ENCODE measurements at places on chromosomes 7 and 10.

DNA sequence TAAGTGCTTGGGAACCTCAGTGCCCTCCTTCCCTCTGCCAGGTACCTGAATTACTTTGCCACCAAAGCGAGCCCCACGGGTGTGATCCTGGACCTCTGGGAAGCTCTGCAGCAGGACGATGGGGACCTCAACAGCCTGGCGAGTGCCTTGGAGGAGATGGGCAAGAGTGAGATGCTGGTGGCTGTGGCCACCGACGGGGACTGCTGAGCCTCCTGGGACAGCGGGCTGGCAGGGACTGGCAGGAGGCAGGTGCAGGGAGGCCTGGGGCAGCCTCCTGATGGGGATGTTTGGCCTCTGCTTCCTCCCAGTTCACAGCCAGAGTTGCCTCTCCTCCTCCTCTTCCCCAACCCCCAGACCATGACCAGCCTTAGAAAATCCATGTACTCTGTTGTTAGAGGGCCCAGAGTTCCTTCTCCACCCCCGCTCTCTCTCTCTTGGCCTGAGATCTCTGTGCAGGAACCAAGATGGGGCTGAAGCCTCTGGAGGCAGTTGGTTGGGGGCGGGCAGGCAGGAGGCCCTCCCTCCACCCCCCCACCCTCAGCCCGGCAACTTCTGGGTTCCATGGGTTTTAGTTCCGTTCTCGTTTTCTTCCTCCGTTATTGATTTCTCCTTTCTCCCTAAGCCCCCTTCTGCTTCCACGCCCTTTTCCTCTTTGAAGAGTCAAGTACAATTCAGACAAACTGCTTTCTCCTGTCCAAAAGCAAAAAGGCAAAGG lies 19.8 kb upstream of the SLC29A3 start:
- no peaks in the 10 kb centered on the region for H3K27me3 ChIP-seq
- no peak overlapping the region for H3K4me3 ChIP-seq
- H3K36me3 ChIP-seq, result peaks cover 19% of the 10 kb centered on the region
- peaks cover 3% of the 10 kb centered on the region for H3K4me1 ChIP-seq
- H3K27ac ChIP-seq, result no peak overlapping the region

DNA sequence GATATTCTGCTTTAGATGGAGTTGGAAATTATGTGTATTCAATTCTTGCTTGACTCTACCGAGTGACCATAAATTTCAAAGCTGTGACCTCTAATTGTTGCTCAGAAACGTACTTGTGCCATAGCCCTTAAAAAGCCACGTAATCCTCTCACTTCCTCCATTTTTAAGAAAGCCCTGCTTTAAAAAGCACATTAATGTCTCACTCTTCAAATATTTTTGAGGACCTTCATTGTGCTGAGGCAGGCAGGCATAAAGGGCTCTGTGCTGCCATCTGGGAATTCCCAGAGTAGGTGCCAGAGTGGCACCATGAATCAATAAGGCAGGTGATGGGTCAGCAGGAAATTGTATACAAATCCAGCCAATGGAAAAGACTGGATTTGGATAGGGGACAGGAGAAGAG lies 97.7 kb upstream of the FAM204A start:
- H3K4me3 ChIP-seq, result no peak overlapping the region
- no peaks in the 10 kb centered on the region for H3K36me3 ChIP-seq
- peaks cover 56% of the 10 kb centered on the region for H3K27me3 ChIP-seq
- no peak overlapping the region for H3K27ac ChIP-seq
- no peak for DNase-seq

DNA sequence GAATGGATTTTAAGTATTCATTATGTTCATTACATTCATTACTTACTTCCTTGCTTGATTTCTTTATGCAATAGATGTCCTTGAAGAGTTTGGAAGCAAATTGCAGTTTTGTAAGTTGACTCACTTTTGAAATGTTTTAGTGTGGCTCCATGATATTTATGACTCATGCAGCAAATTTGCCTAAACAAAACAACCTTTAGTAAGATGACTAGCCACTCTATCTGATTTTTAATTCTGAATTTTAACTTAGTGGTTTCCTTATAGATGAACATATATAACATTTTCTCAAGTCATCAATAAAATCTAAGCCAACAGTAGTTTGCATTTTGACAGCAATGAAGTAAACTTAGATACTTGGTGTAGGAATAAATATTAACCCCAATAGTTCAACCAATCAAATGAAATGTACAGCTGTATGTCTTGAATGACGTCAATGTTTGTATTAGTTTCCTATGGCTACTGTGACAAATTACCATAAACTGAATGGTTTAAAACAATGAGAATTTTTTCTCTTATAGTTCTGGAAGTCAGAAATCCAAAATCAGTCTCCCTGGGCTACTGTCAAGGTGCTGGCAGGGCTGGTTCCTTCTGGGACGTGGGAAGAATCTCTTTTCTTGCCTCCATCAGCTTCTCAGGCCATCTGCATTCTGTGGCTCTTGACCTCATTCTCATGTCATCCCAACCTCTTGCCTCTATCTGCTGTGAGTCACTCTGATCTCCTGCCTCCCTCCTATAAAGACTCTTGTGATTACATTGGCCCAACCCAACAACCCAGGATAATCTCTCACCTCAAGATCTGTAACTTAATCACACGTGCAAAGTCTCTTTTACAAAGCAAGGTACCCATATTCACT lies 73.4 kb downstream of the AHR start:
- H3K4me1 ChIP-seq, result peaks cover 34% of the 10 kb centered on the region
- no peak for DNase-seq
- no peaks in the 10 kb centered on the region for H3K36me3 ChIP-seq
- H3K27me3 ChIP-seq, result peaks cover 4% of the 10 kb centered on the region
- no peak overlapping the region for H3K4me3 ChIP-seq

- H3K27ac ChIP-seq, result no peak overlapping the region
- peaks cover 24% of the 10 kb centered on the region for H3K4me1 ChIP-seq
- no peak overlapping the region for H3K4me3 ChIP-seq
- no peak for DNase-seq
Observed at GRCh38 chr10:22479419-22479818, 134.1 kb downstream of the SPAG6 start.

DNA sequence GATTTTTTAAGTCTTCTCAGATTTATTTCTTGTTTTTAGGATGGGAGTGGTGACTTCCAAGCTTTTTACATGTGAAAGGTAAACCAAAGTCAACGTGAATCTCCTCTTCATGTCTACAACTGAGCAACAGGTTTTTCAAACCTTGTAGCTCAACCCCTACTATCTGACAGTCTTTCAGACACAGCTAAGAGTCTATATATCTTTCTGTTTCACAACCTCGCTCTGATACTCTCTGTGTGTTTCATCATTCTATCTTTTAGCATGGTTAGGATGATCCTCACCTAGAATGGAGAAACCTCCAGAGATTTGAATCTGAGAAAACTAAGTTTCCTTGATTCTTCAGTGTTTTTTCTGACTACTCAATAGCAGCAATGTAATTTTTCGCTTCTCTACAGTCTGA lies 96.1 kb downstream of the EPDR1 start:
- no peaks in the 10 kb centered on the region for H3K36me3 ChIP-seq
- no peak for DNase-seq
- no peak overlapping the region for H3K27ac ChIP-seq

DNA sequence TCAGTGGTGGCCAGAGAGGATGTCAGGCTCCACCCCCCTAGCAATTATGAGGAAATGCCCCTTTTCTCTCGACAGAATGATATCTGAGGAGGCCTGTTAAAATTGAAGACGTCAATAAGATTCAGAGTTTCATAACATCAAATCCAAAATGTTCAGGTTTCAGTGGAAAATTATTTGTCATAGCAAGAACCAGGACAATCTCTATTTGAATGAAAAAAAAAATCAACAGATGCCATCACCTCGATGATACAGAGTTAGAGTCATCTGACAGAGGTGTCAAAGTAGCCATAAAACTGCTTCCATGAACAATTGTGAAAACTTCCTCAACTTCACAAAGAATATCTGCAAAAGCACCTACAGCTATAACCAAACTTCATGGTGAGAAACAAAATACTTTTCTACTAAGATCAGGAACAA lies 7.7 kb downstream of the TMEM273 start:
- no peak overlapping the region for H3K4me3 ChIP-seq
- no peak for DNase-seq
- peaks cover 34% of the 10 kb centered on the region for H3K27me3 ChIP-seq
- peaks cover 3% of the 10 kb centered on the region for H3K4me1 ChIP-seq
- no peak overlapping the region for H3K27ac ChIP-seq

DNA sequence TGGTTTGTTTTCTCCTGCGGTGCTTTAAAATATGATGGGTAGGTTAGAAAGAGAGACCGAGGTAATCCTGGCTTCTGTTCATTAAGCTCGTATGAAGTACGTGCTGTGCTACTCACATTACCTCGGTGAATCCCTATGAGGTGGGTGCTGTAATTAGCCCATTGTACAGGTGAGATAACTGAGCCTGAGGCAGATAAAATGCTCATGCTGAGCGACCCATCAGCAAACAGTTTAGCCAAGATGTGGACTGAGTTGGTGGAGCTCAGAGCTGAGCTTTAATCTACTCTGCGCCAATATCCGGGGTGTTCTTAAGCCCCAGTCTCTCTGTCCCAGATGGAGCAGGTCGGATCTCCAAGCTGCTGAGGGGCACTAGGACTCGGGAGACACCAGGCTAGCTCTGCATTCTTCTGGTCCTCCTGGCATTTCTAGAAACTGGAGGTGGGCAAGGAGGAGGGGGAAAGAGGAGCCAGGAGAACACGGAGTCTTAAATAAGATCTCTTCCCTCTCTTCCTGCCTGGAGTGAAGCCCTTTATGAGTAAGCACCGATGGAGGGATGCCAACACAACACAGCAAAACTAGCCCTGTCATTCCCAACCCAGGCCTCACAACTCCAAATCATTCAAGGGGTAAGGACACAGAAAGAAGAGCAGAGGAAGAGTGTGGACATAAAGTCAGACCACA lies 458.5 kb downstream of the KCNMA1 start:
- no peaks in the 10 kb centered on the region for H3K36me3 ChIP-seq
- no peaks in the 10 kb centered on the region for H3K27me3 ChIP-seq
- no peak overlapping the region for H3K4me3 ChIP-seq
- H3K27ac ChIP-seq, result no peak overlapping the region
- peaks cover 4% of the 10 kb centered on the region for H3K4me1 ChIP-seq

- H3K27me3 ChIP-seq, result no peaks in the 10 kb centered on the region
- H3K36me3 ChIP-seq, result peaks cover 4% of the 10 kb centered on the region
- H3K27ac ChIP-seq, result no peak overlapping the region
- H3K4me3 ChIP-seq, result no peak overlapping the region
Observed at GRCh38 chr10:12787297-12787696, 214.2 kb downstream of the CCDC3 start.

- H3K27me3 ChIP-seq, result peaks cover 1% of the 10 kb centered on the region
- H3K36me3 ChIP-seq, result peaks cover 3% of the 10 kb centered on the region
- no peak overlapping the region for H3K4me3 ChIP-seq
Observed at GRCh38 chr7:79436378-79436777, 17.1 kb downstream of the MAGI2 start.

- no peaks in the 10 kb centered on the region for H3K4me1 ChIP-seq
- H3K4me3 ChIP-seq, result no peak overlapping the region
- DNase-seq, result no peak
Observed at GRCh38 chr7:110801502-110801901, 289.4 kb upstream of the LRRN3 start.

DNA sequence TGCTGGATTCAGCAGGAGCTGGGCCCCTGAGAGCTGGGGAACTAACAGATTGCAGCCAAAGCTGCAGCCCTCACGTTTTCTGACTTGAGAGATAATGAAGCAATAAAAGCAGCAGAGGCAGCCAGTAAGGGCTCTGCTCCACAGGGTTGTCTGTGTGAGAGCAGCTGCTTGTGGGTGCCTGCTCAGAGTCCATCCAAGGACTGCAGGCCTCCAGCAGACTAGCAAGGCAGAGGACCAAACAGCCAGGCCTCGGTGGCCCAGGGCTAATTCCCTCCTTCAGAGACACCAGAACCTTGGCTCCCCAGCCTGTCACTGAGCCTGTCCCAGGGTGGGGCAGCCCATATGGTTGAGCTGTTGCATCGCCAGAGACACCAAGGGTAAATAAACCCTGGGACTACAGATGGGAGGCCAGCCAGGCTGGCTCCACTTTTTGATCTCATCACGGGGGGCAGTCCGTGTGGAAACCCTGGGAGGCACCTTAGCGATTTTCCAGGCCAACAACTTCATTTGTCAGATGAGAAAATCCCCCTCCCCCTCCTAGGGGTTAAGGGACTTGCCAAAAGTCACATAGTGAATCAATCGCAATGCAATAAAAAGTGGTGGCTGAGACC lies 229.2 kb downstream of the WDR11 start:
- no peak overlapping the region for H3K27ac ChIP-seq
- no peak for DNase-seq
- H3K4me3 ChIP-seq, result no peak overlapping the region
- no peaks in the 10 kb centered on the region for H3K36me3 ChIP-seq
- H3K4me1 ChIP-seq, result peaks cover 59% of the 10 kb centered on the region

GRCh38 chr10:126373147-126373546 lies 15.1 kb downstream of the ADAM12 start:
- no peak for DNase-seq
- no peak overlapping the region for H3K4me3 ChIP-seq
- H3K36me3 ChIP-seq, result peaks cover 7% of the 10 kb centered on the region
- H3K4me1 ChIP-seq, result peaks cover 4% of the 10 kb centered on the region
- H3K27me3 ChIP-seq, result peaks cover 3% of the 10 kb centered on the region

DNA sequence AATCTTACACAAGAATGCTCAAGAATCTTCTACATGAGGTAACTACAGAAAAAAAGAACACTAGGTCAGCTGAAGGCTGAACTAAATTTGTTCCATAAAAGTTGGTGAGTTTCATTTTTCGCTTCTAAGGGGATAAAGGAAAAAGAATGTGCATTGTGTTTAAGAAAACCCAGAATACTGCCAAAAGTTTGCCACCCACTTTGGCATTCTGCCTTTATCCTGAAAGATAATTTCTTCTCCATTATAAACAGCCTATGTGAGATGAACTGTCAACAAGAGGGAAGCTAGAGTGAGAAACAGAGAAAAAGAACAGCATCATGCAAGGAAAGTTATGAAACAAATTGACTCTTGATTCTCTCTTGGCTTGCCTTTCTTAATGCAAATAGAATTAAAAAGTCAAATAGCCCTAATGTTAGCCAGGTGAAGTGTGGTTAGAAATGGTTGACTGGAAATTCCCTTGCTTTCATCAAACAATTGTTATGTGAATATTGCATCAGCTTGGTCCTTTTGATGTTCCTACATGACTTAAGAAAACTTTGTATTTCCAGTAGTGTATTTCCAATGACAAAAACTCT lies 25.8 kb downstream of the STEAP1 start:
- no peaks in the 10 kb centered on the region for H3K4me1 ChIP-seq
- no peaks in the 10 kb centered on the region for H3K36me3 ChIP-seq
- H3K4me3 ChIP-seq, result no peak overlapping the region
- no peak for DNase-seq
- no peaks in the 10 kb centered on the region for H3K27me3 ChIP-seq
- H3K27ac ChIP-seq, result no peak overlapping the region

DNA sequence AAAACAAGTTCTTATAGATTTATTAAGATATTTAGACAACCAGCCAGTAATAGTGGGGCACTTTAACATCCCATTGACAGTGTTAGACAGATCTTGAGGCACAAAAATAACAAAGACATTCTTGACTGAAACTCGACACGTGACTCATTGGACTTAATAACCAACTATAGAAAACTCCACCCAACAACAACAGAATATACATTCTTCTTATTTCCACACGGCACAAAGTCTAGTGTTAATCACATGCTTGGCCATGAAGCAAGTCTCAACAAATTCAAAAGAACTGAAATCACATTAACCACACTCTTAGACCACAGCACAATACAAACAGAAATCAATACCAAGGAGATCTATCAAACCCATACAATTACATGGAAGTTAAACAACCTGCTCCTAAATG lies 138.1 kb downstream of the ARL5B start:
- no peaks in the 10 kb centered on the region for H3K27me3 ChIP-seq
- H3K27ac ChIP-seq, result no peak overlapping the region
- no peaks in the 10 kb centered on the region for H3K4me1 ChIP-seq
- no peak for DNase-seq
- no peaks in the 10 kb centered on the region for H3K36me3 ChIP-seq

Data from mesothelial cell of epicardium (in vitro differentiated cells).